ENCODE measurements at places on chromosomes 6 and 20.

GRCh38 chr6:162069995-162070394 lies 657.6 kb downstream of the PRKN start:
- no peak for DNase-seq

DNA sequence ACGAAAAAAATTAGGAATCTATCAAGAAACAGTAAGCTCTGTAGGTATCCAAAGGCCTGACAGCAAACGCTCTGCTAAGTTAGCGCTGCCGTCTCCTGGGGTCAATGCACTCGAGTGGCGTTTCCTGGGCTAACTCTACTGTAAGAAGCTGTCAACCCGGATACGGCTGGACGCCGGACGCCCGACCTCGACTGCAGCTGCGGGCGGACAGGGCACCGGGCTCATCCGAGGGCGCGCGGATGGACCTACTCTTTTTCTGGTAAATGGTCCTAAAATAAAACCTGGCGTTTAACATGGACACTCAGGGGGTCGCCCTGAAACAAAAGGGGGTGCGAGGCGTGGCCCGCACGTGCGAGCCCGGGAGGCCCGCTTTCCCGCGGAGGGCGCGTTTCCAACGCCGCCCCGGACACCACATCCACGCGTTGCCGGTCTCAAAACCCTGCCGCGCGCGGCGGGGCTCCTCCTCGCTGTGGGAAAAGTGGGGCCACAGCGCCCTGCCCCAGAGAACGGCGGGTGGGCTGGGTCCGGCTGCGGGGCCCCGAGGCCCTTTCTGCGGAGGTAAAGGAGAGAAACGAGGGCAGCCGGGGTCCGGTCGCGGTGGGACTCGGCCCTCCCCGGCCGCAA lies 537 bp downstream of the TCP1 start:
- DNase-seq, result peak; percentile 46

GRCh38 chr6:61980622-61981021 lies 305.4 kb downstream of the KHDRBS2 start:
- DNase-seq, result no peak

GRCh38 chr6:89433252-89434149 lies 549 bp downstream of the ANKRD6 start:
- DNase-seq, result peak; percentile 16

GRCh38 chr6:168200571-168201134 lies 118.9 kb downstream of the DACT2 start:
- DNase-seq, result no peak

DNA sequence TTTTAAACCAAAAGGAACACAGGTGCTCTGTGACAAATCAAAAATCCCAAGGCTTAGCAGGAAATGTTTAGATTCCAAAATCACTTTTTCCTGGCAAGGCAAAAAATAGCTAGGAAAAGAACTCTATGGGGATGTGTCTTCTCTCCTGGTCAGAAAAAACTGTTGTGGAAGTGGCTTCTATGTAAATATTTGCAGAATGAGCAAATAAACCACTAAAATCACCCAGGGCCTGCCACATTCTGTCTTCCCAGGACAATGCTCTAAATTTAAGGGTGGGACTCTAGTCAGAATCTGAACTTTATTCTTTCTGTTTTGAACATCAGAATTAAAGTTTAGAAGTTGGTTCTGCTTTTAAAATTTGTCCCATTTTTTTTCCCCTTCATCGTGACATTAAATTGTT lies 29.3 kb downstream of the GCM1 start:
- no peak for DNase-seq

GRCh38 chr6:2450546-2450945 lies 205.1 kb upstream of the GMDS start:
- DNase-seq, result peak; percentile 47

GRCh38 chr20:11067359-11067758 lies 393.6 kb upstream of the JAG1 start:
- DNase-seq, result no peak

DNA sequence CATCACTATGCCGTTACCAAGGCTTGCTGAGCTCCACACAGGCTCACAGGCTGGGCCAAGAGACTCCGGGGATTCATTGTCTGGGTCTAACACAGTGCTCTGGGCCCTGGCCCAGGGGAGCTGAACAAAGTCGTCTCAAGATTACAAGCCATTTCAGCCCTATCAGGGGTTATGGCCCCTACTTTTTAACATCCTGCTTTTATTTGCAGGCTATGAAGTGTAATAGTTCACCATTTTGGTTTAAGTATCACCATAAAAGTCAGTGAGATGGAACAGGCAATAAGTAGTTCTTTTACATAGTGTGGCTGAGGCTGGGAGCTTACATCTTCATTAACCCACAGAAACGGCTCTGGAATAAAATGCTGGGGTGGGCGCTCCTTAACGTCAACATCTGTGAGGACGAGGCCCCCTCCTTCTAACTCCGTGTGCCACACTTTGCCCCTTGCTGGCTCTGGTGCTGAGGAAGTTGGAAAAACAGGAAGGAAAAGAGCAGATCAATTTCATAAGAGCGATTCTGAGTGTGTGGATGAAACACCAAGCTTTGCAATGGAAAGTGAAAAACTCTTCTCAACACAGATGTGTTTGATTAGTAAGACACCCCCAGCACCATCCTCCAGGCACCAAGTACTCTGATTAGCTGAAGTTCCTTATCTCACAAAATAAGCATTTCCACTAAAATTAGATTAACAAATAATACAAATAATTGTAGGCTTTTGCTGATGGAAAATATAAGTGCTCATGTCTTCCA lies 447.3 kb downstream of the MAFB start:
- DNase-seq, result no peak

DNA sequence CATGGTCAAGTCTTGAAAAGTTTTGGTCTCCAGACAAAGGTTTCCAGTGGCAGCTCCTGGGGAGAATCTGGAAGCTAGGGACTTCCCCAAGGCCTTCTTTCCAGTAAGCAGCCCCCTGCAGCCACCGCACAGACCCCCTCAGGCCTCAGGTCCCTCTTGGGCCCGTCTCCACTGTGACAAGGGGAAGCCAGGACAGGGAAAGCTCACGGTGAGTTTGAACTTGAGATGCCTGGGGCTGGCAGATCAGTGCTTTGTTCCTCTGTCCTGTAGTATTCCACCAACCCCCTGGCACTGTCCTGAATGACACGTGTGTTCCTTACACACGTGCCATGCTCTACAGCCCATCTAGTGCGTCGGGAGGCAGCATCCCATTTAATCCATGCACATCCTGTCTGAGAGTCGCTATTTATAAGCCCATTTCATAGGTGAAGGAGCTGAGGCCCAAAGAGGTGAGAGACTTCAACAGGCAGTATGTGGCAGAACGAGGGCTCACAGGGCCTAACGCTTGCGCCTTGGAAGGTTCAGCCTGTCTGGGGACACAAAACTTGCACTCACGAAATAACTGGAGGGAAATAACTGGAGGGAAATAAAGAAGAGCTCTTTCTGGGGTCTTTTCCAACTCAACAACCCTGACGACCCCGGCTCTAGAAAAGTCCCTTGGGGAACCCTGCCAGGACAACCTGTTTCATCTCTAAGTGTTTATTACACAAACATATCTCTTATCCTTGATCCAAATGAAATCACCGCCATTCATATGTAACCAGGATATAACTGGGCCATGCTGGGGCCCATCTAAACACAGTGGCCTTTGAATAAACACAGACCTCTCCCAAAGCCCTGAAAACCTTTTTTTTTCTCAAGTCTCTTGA lies 123.0 kb downstream of the BANF2 start:
- DNase-seq, result no peak

- DNase-seq, result no peak
Measured at GRCh38 chr6:7672066-7673062, 53.5 kb upstream of the BMP6 start.

- no peak for DNase-seq
Measured at GRCh38 chr20:18831830-18832499, 18.4 kb downstream of the SCP2D1 start.

DNA sequence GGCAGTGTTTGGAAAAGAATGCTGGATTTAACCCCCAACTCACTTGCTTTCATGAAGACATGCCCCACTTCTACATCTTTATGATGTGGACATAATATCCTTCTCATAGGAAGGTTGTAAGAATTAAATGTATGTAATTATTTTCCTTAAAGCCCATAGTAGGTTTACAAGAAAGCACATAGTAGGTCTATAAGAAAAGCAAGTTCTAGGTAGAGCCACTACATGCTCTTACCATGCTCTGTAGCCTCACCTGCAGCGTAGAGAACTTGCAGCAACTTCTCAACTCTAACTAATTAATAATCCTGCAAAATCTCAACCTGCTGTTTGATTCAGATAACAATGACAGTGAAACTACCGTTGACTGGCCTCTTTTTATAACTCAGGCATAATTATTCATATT lies 288.4 kb downstream of the TSHZ2 start:
- DNase-seq, result no peak

- DNase-seq, result no peak
Measured at GRCh38 chr6:6932341-6932740, 175.4 kb upstream of the RREB1 start.

DNA sequence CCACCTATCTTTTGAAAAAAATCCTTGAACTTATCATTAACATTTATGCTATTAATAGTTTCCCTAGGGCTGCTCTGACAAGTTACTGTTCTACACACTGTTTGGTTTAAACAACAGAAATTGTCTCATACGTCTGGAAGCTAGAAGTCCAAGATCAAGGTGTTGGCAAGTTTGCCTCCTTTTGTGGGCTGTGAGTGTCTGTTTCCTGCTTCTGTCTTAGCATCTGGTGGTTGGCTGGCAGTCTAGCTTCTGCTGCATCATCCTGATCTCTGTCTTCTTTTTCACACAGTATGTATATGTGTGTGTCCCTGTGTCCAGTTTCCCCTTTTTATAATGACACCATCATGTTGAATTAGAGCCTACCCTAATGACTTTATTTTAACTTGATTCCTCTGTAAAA lies 154.8 kb downstream of the RPS12 start:
- DNase-seq, result no peak

- peak; percentile 40 for DNase-seq
Measured at GRCh38 chr20:33443006-33443511, 504 bp downstream of the SNTA1 start.

GRCh38 chr20:49510562-49511122 lies 28.2 kb upstream of the KCNB1 start:
- DNase-seq, result peak; percentile 85

Data from right cardiac atrium (tissue), 5 donors.